Erythroblast (primary cell): ENCODE measurements at places on chromosomes 1 and 21.

DNA sequence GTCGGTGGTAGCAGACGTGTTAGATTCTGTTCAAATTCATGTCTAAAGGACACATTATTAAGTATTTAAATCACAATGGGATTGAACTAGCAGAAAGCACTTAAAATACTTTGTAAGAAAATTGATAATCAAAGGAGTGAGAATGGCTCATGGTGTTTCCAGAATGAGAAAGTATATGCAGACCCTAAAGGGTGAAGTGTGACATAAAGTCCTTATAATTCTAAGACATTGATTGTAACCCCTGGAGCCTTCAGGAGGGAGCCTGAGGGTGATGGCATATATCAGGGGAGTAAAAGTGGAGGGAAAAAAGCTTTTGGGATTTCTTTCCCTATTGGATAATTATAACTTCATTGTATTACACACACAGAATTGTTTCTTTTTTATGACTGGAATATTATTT, at the start of gene OR2C3:
OR2C3 (minus strand) TSS at position 101 of the 400 bp plus-strand sequence. CDS start 3,929 bp downstream, outside the sequence.
- DNase-seq: no peak

- DNase-seq: no peak
Observed at GRCh38 chr1:226126824-226127569, 59.5 kb downstream of the ACBD3 start.

DNA sequence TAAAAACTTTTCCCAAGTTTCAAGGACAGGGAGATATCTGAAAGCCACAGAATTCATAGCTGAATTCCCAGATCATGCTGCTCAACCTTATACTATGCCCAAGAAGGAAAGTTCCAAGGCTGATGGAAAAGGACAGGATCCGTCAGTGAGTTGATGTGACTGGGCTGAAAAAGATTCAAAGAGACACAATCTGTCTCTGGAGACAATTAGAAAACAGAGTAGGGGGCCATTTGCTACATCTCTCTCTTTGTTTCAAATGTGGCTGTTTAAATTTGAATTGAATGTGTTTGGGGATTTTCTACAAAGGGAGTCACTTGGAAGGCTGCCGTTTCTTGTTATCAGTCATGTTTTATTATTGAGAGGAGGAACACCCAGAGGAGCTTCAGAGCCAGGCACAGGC, 292.6 kb downstream of the NUF2 start:
- DNase-seq: no peak

GRCh38 chr1:162302306-162303003, 74.2 kb downstream of the SPATA46 start:
- no peak for DNase-seq

DNA sequence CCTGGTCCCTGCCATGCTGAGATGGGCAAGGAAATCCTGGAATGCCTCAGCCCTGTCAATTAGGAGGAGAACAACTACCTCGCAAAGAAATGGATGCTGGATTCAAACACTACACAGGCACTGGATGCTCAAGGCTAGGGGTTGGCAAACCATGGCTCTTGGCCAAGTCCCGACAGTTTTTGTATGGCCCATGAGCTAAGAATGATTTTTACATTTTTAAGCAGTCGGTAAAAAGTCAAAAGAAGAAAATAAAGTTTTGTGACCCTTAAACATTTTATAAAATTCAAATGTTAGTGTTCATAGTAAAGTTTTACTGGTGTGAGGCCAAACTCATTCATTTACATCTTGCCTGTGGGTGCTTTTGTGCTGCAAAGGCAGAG, 6.5 kb downstream of the CDK18 start:
- DNase-seq: no peak

DNA sequence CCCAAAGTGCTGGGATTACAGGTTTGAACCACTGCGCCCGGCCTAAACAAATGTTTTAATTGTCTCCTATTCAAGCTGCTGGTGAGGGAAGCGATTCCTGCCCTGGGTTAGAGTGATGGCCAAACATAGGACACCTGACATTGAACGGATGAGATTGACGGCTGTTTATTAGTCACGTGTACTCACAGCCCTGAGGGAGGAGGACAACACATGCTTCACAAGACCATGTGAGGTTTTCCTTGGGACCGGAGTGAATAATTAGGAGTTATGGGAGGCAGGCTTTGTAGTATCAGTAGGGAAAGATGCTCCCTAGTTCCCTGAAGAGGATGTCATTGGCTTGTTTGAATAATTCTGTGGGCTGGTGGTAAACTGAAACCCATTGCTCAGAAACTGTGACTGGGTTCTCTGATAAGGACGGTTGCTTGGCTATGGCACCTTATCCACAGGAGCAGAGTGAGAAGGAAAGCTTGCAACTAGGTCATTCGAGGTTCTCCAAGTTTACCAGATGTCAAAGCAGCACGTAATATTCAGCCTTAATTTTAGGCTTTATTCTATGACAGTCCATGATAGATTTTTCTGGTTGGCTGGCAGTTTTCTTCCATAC, 245.8 kb downstream of the PLA2G4A start:
- DNase-seq: peak; percentile 57

- DNase-seq: no peak
Observed at GRCh38 chr1:150969626-150970025, 5.0 kb downstream of the CERS2 start.

GRCh38 chr1:91714867-91715381, 171.0 kb downstream of the TGFBR3 start:
- DNase-seq: no peak

GRCh38 chr1:43329995-43330751, 7.4 kb upstream of the MPL start:
- DNase-seq: peak; percentile 84

DNA sequence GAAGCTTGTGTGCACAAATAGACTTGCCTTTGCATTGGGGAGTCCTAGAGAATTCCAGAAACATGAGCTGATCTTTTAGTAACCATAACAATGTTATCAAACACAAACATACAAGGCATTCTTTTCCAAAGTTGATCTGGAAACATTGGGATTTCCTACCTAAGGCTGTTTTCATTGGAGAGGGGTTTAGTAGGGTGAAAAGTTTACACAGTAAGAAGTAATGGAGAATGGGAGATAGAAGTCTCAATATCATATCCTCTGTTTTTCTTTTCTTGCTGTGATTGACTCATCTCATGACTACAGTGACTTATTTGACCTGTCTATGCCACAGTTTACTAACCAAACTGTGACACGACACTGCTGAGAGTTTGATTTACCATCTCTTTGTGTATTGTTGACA, 65.6 kb upstream of the PLA2G4A start:
- DNase-seq: no peak
